ENCODE measurements at places on chromosomes 16 and 17.

GRCh38 chr16:61820398-61820797 lies 215.8 kb downstream of the CDH8 start:
- DNase-seq: no peak

DNA sequence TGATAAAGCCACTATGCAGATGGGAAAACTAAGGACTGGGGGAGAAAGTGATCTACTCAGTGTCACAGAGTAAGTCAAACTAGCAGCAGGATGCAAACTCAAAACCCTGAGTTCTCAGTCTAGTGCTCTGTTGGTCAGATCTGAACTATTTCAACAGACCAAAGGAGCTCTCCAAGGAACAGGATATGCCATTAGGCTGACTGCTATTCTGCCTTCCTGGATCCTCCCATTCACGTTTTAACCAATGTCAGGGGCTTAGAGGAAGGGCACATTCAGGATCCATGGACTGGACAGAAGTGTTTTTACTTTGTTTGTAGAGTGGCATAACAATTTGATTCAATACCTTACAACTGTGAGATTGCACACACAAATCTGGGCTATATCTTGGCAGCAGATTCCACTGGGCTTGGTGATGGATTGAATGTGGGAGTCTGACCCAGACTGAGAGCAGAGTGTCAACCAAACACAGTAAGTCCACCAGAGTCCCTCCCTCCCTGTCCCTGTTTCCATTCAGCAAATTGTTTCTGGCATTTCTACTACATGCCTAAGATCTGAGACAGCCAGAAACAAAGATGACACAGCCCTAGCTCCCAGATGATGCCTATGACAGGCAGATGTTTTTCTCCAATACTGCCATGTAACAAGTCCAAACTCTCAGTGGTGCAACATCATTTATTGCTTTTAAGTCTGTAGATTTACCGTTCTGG lies 337.8 kb upstream of the CDH5 start:
- DNase-seq: no peak

DNA sequence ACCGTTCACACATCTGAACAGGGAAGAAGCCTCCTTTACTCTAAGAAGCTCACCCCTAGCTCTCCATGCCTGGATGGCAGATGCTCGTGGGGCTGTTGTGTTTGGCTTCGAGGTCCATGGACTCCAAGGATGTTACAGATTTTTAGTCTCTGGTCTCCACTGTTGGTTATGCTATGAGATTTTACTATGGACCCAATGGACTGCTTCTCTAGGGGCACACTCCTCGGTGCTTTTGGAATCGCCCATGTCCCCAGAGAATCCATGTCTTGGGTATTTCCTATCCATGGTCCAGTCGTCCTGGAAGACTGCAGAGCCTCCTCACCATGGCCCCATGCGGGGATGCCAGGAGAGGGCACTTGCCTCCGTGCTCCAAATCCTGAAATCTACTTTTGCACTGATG lies 83.4 kb downstream of the KCNJ12 start:
- no peak for DNase-seq

GRCh38 chr17:51261024-51261963 lies 948 bp downstream of the UTP18 start:
- no peak for DNase-seq

DNA sequence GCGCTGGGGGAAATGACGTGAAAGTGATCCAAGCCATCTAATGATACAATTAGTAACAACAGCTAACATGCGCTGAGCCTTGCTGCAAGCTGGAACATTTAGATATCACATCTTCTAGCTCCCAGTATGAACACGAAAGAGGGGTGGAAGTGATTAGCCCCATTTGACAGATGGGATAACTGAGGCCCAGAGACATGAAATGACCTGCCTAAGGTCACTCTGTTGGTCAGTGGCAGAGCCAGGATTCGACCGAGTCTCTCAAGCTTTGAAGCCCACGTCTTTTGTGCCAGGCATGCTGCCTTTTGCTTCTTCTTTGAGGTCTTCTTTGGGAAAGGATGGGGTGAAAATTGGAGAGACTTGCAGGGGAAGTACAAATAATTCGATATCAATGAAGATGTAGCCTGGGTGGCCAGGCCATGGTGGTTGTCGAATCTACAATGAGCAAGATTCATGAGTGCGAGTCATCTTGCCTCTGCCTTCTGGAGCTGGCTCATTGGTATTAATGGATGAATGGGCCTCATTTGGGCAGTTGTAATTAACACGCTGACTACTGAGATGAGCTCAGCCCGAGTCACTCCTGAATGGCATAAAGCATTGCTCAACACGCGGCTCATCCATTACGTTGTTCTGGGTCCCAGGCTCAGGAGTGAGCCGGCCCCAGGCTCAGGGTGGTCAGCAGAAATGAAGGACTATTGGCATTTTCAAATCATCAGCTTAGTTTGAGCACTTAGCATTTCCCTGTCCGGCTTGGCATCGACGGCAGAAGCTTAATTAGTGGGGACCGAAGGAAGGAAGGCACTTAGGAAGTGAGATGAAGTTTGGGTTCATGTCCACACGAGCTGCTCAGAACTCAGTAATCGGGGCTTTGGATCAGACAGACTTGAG lies 28.0 kb upstream of the GPRC5B start:
- no peak for DNase-seq

DNA sequence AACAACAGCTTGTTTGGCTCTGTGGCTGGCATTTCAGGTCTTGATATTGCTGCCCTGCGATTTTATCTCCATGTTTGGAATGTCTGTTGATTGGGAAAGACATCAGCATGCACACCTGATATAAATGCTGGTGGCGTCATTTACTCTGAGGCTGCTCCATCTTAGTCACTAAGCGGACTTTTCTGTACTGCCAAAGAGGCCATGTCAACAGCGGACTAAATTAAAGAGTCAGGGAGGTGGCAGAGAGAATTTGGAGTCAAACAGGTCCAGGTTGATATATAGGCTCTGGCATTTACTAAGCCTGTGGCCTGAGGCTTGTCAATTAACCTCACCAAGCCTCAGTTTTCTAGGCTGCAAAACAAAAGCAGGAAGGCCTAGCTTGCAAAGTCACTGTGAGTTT lies 6.2 kb downstream of the RBFOX1 start:
- DNase-seq: no peak

DNA sequence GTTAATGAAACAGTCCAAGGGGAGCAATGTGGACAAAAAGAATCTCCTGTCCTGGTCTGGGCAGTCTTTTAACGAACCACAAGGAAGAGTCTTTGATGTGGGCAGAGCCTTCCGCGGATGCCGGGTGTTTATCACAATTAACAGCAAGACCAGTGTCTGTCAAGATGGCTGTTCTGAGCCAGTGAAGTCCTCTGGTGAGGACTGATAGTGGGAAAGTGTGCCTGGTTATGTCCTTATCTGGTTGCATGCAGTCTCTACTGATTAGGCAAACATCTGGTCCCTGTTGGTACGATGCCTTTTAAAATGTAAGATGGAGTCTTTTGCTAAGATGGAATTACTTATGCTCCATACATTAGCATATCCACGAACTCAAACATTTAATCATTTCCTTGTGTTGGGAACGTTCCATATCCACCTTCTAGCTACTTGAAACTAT lies 88.5 kb downstream of the ZNF18 start:
- no peak for DNase-seq

- no peak for DNase-seq
Observed at GRCh38 chr17:69213059-69213813, 15.4 kb downstream of the ABCA10 start.

GRCh38 chr17:66398617-66399016 lies 96.2 kb downstream of the PRKCA start:
- DNase-seq: no peak

DNA sequence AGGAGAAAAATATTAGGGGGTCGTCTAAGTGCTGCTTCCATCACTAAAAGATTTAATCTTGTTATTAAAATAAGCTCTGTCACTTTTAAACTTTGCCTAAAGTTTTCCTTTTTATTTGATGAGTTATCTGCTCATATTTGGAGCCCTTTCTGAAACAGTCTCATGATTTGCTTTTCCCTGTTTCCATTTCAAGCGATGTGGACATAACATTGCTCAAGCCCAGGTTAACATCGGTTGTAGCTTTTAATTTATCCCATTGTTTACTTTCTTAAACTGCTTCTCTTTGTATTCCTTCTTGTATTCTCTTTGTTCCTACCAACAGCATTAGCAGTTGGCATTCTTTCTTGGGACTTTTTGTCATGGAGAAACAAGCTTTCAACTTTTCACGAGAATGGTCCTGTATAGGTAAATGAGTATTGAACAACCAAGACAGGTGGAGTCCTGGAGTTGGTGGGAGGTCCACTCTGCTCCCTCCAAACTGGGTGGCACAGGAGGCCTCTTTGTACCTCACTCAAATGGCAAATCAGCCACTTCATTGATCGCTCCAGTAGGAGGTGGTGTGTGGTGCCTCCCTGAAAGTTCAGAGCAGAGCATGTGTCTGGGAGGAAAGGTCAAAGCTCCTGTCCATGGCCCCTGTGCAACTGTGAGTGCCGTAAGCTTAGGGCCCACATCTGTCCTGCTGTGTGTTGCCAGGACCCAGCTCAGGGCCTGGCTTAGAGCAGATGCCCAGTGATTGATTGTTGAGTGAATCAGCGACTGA lies 107.0 kb downstream of the CYLD start:
- DNase-seq: no peak

GRCh38 chr17:50920891-50921586 lies 54.9 kb upstream of the TOB1 start:
- no peak for DNase-seq

DNA sequence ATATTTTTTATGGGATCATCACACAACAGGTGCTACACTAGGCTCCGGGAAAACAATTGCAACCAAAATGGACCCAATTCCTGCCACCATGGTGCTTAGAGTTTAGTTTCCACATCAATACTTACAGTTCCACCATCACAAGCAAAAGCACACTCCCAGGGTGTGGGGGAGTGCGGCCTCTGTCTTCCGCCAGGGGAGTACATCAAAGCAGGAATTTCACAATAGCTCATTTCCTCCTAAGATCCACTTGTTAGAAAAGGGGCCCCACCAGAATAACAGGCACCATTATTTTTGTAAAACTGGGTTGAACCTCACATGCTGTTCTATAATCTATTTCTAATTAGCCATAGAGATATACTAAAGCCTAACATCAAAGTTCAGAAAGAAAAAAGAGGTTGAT lies 44.3 kb upstream of the PSMD7 start:
- DNase-seq: no peak

DNA sequence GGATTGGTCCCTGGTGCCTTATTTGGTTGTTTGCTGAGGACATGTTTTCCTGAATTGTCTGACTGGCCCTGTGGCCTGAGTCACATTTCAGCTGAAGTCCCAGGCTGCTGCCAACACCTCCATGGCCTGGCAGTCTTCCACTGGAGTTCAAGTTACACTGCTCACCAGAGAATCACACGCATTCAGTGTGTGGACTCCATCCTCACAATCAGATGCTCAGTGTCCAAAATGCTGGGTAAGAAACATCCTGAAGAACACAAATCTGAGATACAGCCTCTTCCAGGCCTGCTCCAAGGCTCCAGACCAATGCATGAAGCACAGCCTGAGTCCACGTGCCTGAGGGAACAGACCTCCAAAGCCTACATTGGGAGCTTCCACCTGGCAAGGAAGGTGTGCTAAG lies 19.2 kb downstream of the CD300LB start:
- no peak for DNase-seq
